ENCODE measurements at places on chromosomes 1 and 21. TPM values are rescaled to one million over a fixed set of nuclear protein-coding genes. Genes with fewer than 3 reads are reported as not detected.

Gene RSPO1
- total RNA-seq, result not detected

Gene OMA1
- 16.1 TPM for total RNA-seq

Gene MCOLN3
- total RNA-seq, result 3.7 TPM

Gene NSL1
- 52.6 TPM for total RNA-seq

Gene SEC16B
- 0.17 TPM for total RNA-seq

- DNase-seq, result peak; percentile 71
Measured at GRCh38 chr1:59013276-59013927, 229.6 kb upstream of the JUN start.

DNA sequence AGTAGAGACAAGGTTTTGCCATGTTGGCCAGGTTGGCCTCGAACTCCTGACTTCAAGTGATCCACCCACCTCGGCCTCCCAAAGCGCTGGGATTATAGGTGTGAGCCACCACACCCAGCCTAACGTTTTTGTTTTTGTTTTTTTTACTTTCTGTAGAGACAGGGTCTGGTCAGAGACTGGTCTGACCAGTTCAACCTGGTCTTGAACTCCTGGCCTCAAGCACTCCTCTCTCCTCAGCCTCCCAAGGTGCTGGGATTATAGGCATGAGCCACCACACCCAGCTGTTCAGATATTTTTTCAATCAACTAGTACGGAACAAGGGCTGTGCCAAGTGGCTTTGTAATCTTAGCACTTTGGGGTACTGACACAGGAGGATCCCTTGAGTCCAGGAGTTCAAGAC is 209.5 kb downstream of the RERE start:
- DNase-seq, result no peak

GRCh38 chr1:99600782-99601181 is 45.1 kb upstream of the PALMD start:
- DNase-seq, result no peak

GRCh38 chr1:30645807-30646206 is 77.6 kb downstream of the MATN1 start:
- peak; percentile 10 for DNase-seq

DNA sequence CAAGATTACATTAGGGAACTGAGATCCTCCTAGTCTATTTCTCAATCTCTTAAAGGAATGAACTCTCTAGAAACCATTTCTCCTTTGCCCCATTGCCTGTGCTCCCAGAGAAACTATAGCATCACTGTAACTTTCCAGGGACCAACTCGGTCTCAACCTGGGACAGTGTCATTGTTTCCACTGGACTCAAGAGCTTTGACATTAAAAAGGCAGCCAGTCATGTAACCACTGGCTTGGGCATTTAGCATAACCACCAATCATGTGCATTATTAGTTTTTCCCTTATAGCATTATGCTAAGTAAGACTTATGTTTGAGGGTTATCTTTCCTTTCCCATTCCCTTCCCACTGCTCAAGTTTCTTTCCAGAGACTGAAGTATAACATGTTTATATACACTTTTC is 18.2 kb downstream of the TEX38 start:
- DNase-seq, result no peak

GRCh38 chr1:153610334-153610733 is 2.6 kb downstream of the S100A16 start:
- no peak for DNase-seq

GRCh38 chr1:240927821-240928220 is 315.9 kb upstream of the GREM2 start:
- DNase-seq, result no peak

- DNase-seq, result no peak
Measured at GRCh38 chr1:13809461-13810159, 109.6 kb downstream of the PRDM2 start.

DNA sequence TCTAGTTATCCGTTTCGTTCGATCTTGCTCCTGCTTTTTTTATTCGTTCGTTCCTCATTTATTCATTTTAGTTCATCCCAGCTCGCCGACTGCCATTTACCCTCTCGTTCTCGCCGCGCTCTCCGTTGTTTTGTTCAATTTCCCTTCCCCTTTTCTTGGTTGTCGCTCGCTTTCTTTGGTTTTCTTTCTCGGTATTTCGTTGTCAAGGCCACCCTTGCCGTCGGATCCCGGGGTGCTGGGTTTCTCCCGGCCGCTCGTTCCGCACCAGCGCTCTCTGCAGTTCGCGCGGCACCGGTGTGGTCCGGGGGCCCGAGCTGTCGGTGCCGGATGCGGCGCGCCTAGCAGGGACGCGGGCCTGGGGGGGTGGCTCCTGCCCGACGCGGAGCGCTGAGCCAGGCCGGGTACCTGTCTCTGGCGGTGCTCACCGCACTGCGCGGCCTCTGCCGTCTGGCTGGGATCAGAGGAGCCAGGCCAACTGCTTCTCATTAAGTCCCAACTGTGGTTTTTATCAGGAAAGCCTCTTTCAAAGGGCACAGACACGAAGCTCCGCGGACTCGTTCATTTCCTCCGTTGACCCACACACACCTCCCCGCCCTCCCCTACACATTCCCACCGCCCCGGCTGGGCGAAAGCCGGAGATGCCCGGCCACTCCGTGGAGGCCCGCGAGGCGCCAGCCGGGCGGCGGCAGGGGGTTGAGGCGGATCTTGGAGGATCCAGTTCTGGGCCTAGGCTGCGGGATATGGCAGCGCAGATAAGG is 1.6 kb downstream of the ALX3 start:
- DNase-seq, result no peak

- DNase-seq, result no peak
Measured at GRCh38 chr1:6184083-6184783, 4.1 kb upstream of the CHD5 start.

- DNase-seq, result no peak
Measured at GRCh38 chr1:3931007-3931912, 31.2 kb upstream of the C1orf174 start.

DNA sequence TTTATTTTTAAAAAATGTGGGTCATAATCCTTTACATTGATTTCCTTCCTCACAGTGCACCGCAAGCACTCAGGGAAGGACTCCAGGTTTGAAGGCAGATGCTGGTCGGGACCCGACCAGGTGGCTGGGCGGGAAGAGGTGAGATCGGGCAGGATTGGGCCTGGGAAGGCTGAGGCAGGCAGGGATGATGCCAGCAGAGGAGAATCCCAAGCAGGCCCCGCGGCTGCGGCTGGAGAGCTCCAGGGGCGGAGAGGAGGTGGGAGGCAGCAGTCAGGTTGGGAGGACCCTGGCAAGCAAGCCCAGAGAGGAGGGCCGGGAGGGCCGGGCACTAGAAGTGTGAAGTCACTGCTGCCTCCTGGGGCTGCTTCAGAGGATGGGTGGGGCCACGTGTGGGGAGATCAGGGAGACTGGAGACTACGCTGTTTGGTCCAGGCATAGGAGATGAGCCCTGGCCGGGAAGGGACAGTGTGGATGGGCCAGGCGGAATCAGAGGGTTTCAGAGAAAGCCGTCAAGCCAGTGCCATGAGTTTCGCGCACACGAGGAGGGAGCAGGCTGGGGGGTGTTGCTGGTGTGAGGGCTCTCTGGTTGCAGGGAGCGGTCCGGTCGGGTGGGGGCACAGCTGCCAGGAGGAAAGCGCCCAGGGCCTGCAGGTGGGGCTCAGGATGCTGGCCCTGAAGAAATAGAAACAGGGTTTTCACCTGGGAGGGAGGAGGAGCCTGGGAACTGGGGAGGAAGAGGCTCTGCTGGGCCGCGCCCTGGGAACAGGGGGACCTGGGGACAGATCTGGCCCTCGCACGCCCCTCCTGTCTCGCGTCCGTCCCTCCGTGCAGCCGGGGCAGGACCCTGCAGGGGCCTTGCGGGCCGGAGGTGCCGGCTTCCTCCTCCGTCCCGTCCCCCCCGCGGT is 888 bp upstream of the COL18A1 start:
- DNase-seq, result no peak

DNA sequence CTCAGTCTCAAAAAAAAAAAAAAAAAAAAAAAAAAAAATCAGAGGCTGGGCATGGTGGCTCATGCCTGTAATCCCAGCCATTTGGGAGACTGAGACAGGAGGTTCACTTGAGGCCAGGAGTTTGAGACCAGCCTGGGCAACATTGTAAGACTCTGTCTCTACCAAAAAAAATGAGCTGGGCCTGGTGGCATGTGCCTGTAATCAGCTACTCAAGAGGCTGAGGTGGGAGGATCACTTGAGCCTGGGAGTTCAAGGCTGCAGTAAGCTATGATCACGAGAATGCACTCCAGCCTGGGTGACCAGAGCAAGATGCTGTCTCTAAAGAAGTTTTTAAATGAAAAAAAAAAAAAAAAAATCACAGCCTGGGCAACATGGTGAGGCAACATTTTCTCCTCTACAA is 10.3 kb downstream of the SEMA4A start:
- no peak for DNase-seq

GRCh38 chr1:9847269-9847668 is 23.5 kb upstream of the CLSTN1 start:
- no peak for DNase-seq

DNA sequence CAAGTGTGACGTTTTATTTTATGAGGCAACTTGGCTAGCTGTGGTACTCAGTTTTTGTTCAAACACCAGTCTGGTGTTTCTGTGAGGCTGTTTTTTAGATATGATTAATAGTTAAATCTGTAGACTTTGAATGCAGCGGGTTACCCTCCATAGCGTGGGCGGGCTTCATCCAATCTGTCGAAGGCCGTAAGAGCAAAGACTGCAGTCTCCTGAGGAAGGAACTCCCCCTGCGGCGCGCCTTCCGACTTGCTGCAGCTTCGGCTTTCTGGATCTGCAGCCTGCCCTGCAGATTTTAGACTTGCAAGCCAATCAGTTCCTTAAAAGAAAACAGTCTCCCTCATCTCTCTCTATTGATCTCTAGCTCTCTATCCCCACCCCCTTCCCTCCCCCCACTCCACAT is 4.2 kb upstream of the ZNF496 start:
- no peak for DNase-seq

GRCh38 chr21:8991088-8991907 is 1530.1 kb upstream of the TPTE start:
- no peak for DNase-seq

DNA sequence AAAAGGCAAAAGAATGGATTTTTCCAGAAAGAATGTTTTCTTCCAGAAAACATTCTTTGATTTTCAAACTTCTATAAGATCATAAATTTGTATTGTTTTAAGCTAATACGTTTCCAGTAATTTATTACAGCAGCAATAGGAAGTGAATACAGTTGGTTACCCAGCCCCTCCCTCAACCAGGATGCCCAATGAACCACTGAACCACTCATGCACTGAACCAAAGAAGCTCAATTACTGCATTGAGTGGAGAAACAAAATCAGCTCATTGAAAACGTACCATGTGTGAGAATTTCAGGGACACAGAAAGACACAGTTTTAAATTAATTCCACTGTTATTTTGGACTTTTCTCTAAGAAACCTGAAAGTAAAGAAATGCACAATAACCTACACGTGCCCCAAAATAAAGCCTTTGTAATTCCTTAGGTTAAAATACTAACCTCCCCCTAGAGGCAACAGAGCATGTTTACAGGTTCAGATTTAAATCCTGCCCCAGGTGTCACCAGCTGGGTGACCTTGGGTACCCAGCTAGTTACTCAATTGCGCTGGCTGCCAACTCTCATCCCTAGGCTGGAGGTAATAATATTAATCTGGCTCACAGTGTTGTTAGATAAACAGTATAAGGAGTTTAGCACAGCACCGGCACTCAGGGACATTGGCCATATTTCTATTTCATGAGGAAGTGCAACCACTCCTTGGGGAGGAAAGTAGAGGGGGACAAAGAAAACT is 111.7 kb downstream of the NMNAT2 start:
- DNase-seq, result no peak

DNA sequence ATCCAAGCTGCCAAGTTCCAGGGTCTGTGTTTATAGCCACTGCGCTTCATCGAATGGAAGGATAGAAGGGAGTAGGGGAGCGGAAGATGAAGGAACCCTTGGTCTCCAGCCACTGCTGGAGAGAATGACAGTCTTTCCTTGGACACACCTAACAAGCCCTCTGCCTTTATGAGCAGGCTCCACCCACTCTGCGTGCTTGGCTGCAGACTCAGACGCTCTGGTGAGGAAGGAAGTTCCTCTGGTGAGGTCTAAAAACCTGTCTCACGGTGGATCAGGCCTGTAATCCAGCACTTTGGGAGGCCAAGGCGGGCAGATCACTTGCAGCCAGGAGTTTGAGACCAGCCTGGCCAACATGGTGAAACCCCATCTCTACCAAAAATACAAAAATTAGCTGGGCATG is 55.4 kb downstream of the MATN1 start:
- DNase-seq, result no peak
